ENCODE measurements at places on chromosomes 6 and 20.

- H3K4me1 ChIP-seq, result no peaks in the 10 kb centered on the region
- no peaks in the 10 kb centered on the region for H3K27me3 ChIP-seq
- H3K36me3 ChIP-seq, result no peaks in the 10 kb centered on the region
- no peak for DNase-seq
- no peak overlapping the region for H3K27ac ChIP-seq
- H3K4me3 ChIP-seq, result peak overlapping the region; percentile 27
Observed at GRCh38 chr6:147983581-147984366, 358.9 kb upstream of the SASH1 start.

- no peak overlapping the region for H3K4me3 ChIP-seq
- no peak overlapping the region for H3K27ac ChIP-seq
- H3K27me3 ChIP-seq, result no peaks in the 10 kb centered on the region
- no peaks in the 10 kb centered on the region for H3K4me1 ChIP-seq
Observed at GRCh38 chr6:21263531-21264287, 329.8 kb upstream of the SOX4 start.

GRCh38 chr6:27782748-27783147 lies 129.4 kb downstream of the OR2B2 start:
- H3K4me3 ChIP-seq, result no peak overlapping the region
- DNase-seq, result no peak
- no peaks in the 10 kb centered on the region for H3K36me3 ChIP-seq
- H3K4me1 ChIP-seq, result no peaks in the 10 kb centered on the region

- peak overlapping the region; percentile 27 for H3K4me3 ChIP-seq
- H3K4me1 ChIP-seq, result peaks cover 36% of the 10 kb centered on the region
- H3K36me3 ChIP-seq, result no peaks in the 10 kb centered on the region
- H3K27ac ChIP-seq, result peak overlapping the region; percentile 94
- no peaks in the 10 kb centered on the region for H3K27me3 ChIP-seq
- DNase-seq, result peak; percentile 62
Observed at GRCh38 chr20:19885939-19886660, 128.0 kb downstream of the RIN2 start.

DNA sequence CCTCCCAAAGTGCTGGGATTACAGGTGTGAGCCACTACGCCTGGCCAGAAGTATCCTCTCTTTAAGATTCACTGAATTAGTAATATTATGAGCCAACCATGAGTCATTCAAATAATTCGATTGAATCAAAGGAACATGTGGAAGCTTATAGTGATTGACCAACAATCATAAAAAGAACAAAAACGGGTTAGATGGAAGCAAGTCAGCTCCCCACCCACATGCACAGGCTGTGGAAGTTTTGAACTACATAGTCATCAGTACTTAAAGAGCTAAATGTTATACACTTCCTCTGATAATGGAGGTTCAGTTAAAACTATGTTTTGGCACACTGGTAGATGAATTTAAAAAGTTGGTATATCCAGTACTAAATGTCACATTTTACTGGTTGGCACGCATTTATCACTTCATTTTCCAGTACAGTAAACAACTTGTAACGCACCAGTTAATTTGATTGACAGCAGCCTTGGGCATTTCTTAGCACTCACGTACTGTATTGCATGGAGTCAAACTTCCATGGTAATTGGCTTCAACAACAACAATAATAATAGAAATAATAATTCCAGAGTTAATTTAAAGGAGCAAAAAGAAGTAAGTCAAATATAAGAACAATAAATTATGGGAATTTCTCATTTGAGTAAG lies 1107.3 kb upstream of the MAP3K7 start:
- no peak for DNase-seq
- no peak overlapping the region for H3K27ac ChIP-seq
- H3K27me3 ChIP-seq, result no peaks in the 10 kb centered on the region
